ENCODE measurements at places on chromosomes 7 and 10.
A peak's percentile ranks its signal among the peaks of the same experiment; 100 is the strongest.

DNA sequence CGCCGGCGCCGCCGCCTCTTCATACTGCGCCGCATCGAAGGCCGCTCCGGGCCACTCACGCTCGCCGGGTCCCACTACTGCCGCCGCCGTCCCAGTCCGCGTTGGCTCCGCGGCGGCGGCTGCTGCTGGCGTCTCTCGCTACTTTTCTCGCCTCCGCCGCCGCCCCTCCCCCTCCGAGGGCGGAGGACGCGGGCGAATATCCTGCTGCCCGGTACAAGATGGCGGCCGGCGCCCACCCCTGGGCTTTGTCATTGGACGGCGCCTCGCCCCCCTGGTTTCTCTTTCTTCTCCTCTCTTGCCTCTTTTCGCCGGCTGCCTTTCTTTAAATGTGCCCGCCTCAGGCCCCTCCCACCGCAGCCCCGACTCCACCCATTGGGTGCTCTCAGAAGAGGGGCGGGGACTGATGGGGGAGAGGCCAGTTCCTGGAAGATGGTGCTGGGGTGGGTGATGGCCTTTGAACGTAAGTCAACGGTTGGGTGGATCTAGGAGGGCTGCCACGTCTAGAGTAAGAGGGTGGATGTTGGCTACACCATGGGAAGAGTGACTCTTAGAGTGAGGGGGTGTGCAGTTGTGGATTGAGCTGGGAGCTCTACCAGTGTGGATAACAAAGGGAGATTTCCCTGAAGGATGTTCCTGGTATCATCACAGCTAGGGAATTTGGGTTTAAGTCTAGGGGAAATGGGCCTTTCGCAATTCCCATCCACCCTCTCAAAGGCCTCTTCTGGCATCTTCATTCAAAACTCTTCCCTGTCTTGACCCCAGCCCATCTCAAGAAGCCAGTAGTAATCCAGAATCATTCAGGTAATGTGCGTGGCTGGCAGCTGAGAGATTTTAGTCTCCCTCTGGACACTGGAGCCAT is at the start of gene CCDC71L:
TSS of gene CCDC71L (minus strand) at position 297 of the 859 bp plus-strand sequence. CDS start at position 35, 262 bp downstream.
- DNase-seq = peak; percentile 94

GRCh38 chr7:18689551-18689950 is 194.0 kb downstream of the HDAC9 start:
- DNase-seq = no peak

DNA sequence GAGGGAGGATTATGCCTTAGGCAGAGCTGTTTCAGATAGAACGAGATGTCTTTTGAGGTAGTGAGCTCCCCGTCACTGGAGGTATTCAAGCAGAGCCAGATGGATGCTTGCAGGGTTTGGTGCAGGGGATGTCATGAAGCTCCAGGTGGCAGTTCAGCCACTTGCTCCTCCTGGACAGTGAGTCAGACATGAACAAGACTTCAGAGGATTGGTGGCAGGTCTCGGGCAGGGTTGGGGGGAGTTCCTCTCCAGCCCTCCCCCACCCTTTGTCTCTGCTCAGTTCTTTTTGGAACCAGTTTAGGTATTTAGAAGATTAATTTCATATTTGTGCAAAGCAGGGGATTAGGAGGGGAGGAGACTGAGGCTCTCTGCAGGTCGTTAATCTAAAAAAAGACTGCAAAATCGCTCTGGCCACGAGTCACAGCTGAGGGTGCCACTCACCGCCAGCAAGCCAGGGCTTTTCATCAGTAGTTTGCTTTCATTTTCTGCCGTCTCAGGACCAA is 21.5 kb upstream of the MYL10 start:
- DNase-seq = peak; percentile 20

DNA sequence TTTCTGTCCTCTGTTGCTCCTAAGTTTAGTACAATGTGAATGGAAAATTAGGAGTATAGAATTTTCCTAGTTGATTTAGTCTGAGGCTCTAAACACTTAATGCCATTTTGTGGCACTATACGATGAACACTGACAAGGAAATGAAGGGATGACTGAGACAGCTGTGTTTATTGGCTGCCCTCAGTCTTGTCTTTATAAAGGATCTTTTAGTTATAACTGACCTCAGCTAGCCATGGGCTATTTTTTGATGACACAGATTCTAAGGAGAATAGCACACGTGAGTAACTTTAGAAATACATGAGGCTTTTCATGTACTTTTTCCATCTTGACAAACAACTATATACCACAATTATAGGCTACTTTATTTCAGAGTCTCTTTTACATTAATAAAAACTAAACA is 113.7 kb downstream of the PRKG1 start:
- DNase-seq = no peak

DNA sequence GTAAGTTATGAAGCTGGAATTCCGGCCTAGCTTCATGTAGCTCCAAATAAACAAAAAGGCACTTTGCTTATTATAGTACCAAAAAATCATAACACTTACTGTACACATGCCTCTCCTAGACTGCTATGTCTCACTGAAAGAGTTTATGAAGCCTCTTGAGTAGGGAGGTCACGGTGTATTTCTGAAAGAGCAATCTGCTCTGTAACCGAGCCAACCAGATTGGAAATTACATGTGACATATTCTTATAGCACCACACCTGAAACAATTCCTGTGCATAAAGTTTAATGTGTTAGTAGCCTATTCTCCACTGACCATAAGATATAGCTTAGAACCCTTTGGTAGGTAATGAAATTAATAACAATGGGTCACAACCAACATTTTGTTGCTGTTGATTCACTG is 1.3 kb upstream of the FAM3C start:
- no peak for DNase-seq

DNA sequence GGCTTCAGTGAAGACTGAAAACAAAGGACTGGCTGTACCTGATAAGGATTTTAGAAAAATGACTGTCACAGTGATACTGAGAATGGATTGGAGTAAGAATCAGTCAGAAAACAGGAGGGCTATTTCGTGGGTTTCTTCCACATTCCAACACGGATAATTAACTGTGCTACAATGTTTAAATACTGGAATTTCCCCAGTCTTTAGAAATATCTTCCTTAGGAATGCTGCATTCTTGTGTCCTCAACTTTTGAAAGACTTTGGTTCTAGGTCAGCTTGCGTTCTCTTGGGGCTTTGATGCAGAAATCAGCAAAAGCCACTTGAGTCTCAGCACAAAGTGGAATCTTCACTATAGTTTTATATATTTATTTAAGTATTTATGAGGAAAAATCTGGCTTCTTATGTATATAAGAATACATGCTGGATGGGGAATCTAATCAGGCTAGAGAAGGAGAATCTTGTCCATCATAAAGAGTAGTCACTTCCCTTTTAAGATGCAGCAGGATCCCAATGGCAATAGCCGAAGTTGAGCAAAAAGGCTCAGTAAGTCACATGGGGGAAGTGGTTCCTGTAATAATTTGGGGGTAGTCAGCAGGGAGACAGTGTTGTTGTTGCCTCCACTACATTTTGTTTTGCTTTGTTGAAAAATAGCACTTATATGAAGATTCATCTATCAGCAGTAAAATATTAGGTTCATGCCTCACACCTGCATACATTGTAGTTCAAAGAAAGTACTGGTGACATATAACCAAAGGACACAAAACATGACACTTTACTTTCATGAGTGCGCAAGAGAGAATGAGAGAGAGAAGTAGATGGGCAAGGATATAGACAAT is 86.0 kb downstream of the CH25H start:
- DNase-seq = peak; percentile 34

- DNase-seq = peak; percentile 65
These were observed 316.6 kb downstream of the GFRA1 start for GRCh38 chr10:115956225-115957011.

GRCh38 chr10:122630526-122630925 is 69.1 kb downstream of the C10orf120 start:
- no peak for DNase-seq

DNA sequence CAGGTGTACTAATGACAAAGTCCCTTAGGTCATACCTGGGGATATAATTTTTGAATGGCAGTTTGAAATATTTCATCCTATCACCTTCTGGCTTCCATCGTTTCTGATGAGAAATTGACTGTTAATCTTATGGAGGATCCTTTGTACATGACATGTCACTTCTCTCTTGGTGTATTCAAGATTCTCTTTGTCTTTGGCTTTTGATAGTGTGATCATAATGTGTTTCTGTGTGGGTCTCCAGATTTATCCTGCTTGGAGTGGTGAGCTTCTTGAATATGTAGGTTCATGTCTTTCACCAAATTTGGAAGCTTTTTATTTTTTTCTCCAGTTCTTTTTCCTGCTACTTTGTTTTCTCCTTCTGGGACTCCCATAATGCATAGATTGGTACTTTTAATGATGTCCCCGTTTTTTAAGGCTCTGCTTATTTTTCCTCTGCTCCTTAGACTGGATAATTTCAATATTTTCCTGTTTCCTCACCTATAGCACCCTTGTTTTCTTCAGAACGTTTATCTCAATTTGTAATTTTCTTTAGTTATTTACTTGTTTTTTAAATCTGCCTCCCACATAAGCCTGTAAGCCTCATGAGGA is 4.4 kb downstream of the RBM33 start:
- no peak for DNase-seq

- no peak for DNase-seq
These were observed 244.6 kb downstream of the AGMO start for GRCh38 chr7:15317215-15317614.

- DNase-seq = no peak
These were observed 866.4 kb downstream of the LRMDA start for GRCh38 chr10:76297780-76298281.

- peak; percentile 96 for DNase-seq
These were observed 513.0 kb downstream of the INHBA start for GRCh38 chr7:41189866-41190265.

- DNase-seq = no peak
These were observed 8.5 kb upstream of the C10orf105 start for GRCh38 chr10:71727738-71728737.

DNA sequence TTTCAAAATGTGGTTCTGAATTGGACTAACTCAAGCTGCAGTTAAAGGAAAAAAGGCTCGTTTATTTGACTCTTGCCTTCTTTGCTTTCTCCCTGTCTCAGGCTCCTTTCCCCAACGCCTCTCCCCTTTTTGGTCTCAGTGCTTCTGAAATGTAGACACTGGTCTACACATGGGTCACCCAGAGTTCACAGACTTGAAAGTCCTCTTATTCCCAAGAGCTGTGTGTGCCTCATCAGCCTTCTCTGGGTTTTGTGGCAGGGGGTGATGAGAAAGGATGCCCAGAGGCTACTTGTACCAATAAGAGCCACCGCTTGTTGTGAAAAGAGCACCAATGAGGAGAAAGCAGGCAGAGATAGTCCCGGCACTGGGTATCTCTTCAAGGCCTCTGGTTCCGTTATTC is 125.7 kb downstream of the BICC1 start:
- peak; percentile 23 for DNase-seq

DNA sequence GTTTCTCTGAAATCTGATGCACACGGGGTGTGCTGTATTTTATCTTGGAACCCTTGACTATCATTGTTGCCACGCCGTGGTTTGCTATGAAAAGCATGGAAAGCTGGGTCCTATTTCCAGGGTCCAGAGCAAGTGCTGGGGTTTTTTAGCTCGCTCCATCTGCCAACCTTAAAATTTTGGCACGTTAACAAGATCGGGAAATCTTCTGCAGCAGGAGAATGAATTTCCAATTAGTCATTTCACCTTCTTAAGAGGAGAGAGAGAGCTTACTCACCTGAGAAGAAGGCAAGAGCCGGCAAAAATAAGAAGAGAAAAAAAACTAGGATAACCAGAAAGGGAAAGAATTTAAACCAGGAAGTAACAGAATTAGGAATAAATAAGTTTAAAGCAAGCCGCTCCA is 223.6 kb upstream of the CELF2 start:
- no peak for DNase-seq
